ENCODE measurements at places on chromosomes 11 and 22.

- no peak for DNase-seq
Observed at GRCh38 chr22:29320546-29320945, 5.0 kb upstream of the RASL10A start.

DNA sequence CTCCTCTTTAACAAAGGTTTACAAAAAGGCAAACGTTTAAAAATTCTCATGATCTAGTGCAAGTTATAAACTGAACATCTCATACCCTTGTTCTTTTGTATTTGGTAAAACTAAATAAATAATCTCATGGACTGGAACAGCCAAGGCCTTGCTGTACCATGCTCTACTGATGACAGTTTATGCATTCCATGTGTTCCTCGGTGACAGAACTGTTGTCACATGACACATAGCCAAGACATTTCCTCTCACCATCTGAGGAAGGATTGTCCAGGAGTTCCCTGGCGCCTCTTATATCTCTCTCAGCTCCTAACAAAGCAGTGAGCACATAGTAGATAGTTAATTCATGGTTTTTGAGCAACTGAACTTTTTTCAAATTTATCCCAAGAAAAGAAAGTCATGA is 12.6 kb downstream of the CCDC83 start:
- DNase-seq = peak; percentile 30

- DNase-seq = no peak
Observed at GRCh38 chr22:23708270-23708669, 17.5 kb downstream of the RGL4 start.

- no peak for DNase-seq
Observed at GRCh38 chr22:20205464-20205963, 54.7 kb upstream of the CCDC188 start.

- peak; percentile 9 for DNase-seq
Observed at GRCh38 chr22:42651134-42651533, 1.9 kb upstream of the CYB5R3 start.

DNA sequence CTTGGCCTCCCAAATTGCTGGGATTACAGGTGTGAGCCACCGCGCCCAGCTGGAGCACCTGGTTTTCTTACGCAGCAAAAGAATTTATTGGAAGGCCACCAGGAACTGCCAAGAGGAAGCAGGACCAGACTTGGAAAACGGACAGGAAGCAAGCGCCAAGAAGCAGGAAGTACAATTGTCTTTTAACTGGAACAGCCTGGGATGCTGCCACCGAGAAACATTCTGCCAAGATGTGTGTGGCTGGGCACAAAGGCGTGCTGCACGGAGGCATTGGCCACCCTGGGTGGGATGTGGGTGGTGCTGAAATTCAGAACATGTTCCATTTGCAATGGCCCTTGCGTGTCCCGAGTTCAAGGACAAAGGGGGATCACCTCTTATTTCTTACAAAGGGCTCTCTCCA is 15.4 kb downstream of the SLC3A2 start:
- no peak for DNase-seq

DNA sequence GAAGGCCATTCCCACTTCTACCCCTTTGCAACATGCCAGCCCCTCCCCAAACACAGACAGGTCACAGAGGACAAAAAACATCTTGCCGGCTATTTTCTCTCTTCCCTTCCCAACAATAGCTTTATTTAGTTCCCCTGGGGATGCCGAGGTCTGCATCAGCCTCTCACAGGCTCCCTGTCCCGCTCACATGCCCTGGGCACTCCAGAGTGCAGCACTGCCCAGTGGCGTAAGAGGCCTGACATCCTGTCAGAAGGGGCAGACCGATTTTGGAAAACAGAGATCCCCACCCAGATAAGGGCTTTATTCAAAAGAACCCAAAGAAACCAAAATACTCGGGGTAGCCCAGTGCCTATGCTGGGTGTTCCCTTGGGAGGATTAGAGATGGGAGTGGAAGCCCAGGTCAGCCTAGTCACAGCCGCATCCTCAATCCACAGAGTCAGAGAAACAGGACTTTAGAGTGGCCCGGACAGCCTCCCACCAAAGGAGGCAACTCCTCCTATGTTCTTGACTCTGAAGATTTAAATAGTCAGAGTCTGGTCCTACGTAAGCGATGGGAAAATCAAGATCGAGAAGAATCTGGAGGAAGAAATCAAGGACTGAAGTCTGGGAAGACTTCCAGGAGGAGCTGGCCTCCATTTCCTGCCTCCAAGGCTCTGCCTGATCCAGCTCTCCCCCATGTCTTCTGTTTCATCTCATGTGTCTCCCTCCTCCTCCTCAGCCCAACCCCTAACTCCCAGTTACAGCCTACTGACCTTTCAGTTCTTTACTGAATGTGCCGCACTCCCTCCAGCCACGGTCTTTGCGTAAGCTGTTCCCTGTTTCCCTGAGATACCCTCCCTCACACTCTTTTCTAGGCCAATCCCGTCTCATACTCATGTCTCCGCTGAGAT is 129.3 kb downstream of the FBXO7 start:
- no peak for DNase-seq

DNA sequence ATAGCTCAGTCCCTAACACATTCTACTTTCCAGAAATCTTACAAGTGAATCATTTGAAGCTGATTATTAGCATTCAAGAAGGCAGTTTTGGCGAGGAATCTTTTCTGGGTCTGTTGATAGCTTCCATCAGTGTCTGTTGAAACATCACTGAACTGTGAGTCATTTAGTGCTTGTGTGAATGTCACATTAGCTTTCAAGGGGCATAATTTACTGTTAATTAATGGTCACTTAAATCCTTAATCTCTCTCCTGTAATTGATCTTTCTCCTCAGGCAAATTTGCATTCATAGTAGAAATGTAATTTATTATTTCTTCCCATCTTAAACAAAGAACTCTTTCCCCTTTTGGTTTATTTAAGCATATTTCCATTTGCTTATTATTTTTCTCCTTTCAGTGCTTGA is 2.6 kb downstream of the HTR3B start:
- no peak for DNase-seq

- no peak for DNase-seq
Observed at GRCh38 chr11:72451831-72452376, 17.6 kb upstream of the CLPB start.

DNA sequence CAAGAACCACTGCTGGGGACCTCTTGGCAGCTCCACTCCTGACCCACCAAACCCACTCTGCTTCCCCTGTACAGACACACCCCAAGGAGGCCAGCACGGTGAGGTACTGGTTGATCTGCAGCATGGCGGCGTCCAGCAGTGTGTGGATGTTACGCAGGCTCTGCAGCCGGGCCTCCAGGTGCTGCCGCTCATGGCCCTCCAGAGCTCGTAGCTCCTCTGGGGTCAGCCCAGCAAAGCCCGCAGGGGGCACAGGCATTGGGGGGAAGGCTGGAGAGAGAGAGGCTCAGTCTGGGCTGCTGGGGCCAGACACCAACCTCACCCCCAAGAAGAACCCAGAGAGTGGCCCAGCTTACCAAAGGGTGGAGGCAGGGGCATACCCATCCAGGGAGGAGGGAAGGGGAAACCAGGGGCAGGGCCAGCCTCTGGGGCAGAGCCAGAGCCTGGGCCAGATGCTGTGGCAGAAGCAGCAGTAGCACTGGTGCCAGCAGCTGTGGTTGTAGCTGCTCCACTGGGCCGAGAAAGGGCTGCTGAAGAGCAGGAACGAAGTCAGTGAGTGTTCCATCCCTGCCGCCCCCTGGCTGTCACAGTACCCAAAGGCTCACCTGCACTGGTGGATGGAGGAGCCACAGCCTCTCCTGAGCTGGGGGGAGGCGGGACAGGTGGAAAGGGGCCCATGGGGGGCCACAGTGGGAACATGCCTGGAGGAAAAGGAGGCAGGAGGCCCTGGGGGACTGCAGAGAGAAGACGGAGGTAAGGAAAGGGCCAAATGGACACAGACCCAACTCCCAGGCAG is 4.5 kb downstream of the SYVN1 start:
- DNase-seq = no peak

- DNase-seq = no peak
Observed at GRCh38 chr11:122158171-122158570, 42.2 kb upstream of the BLID start.

- DNase-seq = peak; percentile 68
Observed at GRCh38 chr11:72686639-72687220, 12.5 kb upstream of the PDE2A start.

DNA sequence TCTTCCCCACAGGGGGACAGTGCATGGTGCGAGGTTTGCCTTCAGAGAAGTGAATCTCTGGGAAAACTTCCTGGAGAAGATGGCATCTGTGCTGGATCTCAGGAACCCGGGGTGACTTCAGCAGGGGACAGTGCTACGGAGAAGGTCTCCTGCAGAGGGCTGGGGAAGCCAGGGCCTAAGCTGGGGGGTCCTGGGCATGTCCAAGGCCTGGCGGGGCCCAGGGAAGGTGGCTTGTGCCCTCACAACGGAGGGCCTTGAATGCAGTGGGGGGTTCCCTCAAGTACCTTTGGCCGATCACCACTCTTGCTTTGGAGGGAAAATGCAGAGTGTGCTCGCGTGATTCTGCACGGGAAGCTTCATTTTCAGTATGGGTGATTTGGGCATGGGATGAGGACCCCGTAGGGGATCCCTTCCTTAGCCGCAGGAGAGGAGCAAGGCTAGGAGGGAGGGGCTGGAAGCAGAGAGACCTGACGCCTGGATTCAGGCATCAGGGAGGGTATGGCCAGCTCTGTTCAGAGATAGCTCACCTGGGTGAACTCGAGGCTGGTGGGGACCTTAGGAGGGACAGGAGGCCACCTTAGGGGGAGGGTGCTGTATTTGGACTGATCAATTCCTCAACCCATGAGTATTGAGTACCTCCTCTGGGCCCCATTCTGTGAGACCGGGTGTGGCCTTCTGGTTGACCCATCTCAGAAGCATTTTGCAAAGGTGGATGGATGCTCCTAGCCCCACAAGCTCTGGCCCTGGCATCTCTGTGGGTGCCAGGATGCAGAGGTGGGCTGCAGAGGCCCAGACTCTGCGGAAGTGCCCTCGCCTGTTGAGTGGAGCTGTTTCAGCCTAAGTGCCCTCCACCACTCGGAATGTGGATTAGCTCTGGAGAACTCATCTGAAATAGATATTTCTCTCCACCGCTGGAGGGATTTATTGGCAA is 529.4 kb downstream of the TBC1D22A start:
- no peak for DNase-seq

DNA sequence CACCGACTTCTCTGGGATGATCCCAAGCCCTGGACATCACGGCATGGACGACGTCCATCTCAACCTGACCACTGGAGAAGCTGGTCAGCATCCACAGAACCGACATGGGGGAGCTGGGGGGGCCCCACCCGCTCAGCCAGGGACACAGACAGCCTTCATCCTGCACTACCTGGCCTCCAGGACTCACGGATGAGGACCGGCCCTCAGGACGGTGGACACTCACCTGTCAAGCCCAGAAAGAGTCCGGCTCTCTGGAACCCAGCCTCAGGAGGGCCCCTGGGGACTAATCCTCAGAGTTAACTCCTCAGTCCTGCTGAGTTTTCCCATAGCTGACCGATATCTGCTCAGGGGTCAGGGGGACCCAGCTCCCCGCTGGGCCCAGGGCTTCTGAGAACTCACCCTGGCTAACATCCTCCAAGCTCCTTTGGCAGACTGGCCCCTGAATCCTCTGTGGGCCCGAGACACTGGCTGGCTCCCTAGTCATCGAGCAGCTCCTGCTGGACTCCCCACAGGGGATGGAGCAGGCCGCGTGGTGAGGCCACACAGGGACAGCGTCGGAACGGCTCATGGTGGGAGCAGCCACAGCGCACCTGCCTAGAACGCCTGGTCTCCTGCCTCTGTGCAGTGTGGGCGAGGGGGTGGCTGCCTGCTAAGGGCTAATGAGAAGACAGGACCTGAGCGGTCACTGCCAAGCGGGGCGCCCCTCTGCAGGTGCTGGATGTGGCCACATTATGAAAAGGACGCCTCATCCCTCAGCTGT is 649.2 kb downstream of the BRD1 start:
- no peak for DNase-seq

DNA sequence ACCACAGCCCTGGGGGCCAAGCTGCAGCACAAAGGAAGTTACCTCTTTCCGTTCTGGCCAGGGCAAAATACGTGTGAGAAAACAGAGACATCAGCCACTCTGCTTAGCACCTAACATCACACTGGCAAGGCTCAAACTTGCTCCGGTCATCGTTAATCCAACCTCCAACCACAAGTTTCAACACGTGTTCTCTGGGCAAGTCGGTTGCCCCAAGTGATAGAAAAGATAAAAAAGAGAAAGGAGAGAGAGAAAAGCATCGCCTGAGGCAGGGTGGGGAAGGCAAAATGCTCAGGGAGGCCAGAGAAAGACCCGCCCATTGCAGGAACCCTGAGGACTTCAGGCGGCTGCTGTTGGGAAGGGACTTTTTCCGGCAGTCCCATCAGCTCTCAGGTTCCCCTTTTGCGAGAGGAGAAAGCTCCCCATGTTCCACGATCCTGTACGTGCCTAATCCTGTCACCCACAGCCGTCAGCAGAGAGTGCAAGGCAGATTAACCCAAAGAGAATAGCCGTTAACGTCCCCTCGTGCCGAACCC is 18.5 kb upstream of the B4GALNT4 start:
- DNase-seq = no peak

DNA sequence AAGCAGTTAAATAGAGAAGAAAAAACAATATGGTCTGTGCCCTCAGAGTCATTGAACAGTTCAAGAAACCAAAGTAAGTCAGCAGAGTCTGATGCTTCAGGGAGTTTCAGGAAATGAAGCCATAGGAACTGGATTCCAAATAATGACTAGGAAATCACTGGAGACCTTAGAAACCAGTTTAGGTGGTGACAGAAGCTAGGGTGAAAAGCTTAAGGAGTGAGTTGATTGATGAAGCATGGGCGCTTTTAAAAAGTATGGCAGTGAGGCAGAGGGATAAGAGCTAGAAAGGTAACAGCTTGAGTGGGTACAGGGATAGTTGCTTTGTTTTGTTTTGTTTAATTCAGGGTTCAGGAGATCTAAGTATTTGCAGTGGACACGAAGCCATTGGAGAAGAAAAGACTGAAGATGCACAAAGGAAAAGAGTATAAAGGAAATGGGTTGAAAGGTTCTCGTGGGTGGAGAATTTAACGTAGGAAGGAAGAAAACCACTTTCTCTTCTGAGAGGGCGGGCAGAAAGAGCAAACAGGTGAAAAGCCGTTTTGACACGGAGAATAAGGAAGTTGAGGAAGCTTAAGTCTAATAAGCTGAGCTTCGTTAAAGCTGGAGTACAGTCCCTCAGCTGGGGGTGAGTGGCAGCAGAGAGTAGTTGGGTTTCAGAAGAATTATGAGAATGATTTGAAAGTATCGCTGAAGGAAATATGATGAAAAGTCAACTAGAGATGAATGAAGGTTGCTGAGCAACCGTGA is 14.8 kb downstream of the SGSM3 start:
- no peak for DNase-seq

GRCh38 chr11:112267188-112267591 is 6.5 kb upstream of the PLET1 start:
- DNase-seq = peak; percentile 55

GRCh38 chr22:23248583-23248982 is 68.3 kb downstream of the BCR start:
- no peak for DNase-seq

GRCh38 chr11:69828276-69828970 is 9.2 kb upstream of the FGF3 start:
- DNase-seq = no peak

DNA sequence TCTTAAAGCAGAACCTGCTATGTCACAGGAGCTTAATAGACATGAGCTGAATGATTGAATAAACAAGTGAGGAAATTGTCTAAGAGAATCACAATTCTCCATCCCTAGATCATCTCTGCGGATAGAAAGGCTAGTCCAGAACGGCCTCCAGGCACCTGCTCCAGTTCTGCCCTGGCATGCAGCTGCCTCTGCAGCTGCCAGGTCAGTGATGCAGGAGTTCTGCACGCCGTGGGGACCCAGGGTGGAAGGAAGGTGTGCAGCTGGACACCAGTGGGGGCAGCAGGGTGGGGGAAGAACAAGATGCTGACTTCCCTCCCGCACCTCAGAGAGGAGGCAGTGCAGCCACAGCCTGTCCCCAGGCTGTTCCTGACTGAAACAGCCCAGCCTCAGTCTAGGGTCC is 192.1 kb upstream of the NCAM1 start:
- DNase-seq = no peak

Measured in fibroblast of upper back skin (primary cell).